NCI-H1436 treated with DMSO at 0.1 percent for 48 hours (cell line): ENCODE measurements at places on chromosomes 4 and X.

- no peak for DNase-seq
These were observed 422.9 kb downstream of the SPRY1 start for GRCh38 chr4:123819362-123820035.

DNA sequence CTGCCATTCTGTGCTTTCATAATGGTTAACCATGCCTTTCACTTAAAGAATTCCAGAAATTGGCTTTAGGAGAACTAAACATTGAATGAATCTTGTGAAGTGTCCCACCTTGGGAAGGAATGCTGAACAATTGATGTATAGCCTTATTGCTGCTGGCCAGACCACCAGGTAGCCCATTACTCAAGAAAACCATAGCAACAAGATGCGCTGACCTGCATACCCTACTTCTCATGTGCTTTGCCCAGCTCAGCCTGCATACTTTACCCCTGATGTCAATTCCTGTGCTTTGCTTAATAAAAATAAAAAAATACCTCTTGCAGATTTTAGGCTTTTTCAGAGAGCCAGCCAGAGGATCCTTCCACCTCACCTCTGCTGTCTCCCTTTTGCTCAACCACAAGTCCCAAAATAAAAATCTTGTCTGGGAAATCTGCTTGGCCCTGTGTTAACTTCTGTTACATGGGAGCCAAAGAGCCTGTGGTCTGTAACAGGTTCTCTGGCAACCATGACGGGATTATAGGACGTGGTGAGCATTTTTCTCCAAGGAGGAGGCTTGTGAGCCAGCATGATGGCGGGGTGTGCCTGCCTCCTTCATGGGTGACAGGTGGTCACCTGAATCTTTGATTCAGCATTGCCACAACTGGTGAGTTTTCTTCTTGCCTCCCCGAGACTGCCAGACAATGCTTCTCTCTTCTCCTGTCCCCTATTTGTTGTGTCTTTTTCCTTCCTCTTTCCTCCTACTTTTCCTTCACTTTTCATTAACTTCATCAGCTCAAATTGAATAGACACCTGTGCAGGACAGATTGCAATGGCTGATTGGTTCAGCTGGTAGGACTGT is 106.8 kb downstream of the ARSJ start:
- DNase-seq = no peak

DNA sequence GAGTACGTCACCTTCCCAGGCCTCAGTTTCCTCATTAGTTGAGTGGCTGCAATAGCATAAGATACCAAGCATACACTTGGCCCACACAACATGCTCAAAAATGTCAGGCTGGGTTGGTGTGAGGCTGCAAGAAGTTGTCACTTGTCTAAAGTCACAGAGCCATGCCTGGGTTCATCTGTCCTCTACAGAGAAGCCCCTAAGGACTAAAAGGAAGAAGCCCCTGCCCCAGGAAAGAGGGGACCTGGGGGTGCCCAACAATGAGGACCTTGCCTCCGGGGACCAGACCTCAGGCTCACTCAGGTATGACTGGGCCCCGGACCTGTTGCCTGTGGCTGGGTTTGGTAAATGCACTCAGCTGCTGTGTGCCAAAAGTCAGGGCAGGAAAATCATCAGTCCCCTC is 82.7 kb downstream of the CRMP1 start:
- DNase-seq = no peak

- DNase-seq = no peak
These were observed 77.6 kb downstream of the CFAP299 start for GRCh38 chr4:80413086-80413485.

- no peak for DNase-seq
These were observed 235.9 kb downstream of the RPA4 start for GRCh38 chrX:97119474-97120109.

- DNase-seq = no peak
These were observed 116.6 kb downstream of the CPZ start for GRCh38 chr4:8709050-8709728.
